ENCODE measurements at places on chromosomes 4 and X. TPM values are rescaled to one million over a fixed set of nuclear protein-coding genes. Genes with fewer than 3 reads are reported as not detected.

ZC4H2 gene
- 10.9 TPM for total RNA-seq

CLGN gene
- total RNA-seq: 0.15 TPM

AFP gene
- total RNA-seq: not detected

SAGE1 gene
- total RNA-seq: not detected

TEC gene
- 8.3 TPM for total RNA-seq

TMEM47 gene
- not detected for total RNA-seq

CWH43 gene
- total RNA-seq: not detected

PPP2R2C gene
- total RNA-seq: not detected

DNA sequence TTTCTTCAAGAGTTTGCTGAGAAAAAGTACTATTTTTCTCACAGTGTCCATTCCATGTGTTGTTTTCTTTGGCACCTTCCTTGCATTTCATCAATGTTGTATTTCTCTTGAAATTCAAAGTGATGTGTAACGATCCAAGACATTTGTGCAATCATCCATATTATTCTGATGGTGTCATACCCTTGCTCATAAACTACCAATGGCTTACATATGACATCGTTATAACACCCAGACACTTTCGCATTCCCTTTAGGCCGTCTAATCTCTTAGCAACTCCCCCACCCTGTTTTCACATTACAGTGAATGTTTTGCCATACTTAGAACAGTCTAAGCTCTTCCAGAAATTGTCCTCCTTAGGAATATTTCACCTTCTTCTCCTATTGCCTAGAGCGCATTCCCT lies 1779.0 kb downstream of the PCDH7 start:
- DNase-seq: no peak

DNA sequence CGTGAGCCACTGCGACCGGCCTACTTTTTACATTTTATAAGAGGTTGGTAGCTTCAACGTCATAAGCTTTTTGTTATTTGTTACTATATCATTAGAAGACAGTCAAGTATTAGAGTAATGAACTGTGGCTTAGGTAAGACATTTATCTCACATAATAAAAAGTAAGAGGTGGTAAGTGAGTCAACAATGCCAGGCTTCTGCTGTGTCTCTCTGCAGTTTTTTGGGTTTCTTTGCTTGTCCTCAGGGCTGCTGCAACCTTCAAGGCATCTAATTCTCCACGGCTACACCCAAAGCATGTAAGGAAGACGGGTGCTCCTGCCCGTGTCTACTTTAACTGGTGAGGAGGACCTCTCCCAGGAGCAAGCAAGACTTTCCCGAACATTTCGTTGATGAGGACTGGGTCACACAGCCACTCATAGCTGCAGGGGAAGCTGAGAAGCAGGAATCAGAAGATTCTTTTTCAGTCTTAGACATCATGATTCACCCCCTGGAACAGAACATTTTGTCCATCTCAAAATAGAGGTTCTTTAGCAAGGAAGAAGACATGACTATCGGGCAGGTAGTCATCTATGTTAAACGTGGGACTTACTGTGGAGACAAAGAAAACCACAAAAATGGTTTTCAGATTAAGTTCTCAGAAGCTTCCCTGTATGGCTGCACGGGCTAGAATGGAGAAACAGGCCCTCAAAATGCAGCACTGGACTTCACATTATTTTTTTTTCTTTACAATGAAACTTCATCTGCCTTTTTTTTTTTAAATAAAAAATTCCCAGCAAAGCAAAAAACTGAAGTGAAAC lies 13.0 kb upstream of the RHOH start:
- peak; percentile 65 for DNase-seq

DNA sequence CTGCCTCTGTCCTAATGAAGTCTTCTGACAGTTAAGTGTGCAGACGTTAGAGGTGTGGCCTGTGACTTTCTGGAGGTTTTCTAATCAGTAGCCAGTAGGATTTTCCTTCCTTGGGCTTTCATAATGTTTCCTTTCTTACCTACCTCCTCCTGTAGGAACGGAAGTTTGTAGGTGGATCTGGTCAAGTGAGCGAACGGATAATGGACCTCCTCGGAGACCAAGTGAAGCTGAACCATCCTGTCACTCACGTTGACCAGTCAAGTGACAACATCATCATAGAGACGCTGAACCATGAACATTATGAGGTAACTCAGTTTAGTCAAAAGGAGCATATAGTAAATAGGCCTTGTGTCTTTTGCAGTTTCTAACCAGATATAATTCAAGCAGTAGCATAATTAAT lies 75.0 kb downstream of the MAOA start:
- no peak for DNase-seq

DNA sequence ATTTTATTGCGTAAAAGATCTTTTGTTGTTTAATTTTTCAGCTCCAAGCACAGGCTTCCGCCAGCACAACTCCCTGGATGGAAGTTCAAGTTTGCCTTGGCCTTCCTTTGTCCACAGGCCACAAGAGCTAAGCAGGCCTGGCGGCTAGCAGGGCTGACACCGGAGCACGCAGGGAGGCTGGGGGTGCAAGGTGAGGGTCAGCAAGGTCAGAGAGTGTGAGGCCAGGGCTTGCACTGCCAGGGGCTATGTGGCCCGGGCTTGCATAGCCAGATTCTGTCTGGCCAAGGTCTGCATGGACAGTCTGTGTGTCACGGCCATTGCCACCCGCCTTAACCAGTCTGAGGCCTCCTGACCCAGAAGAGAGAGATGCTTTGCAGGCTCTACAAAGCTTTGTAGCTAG lies 123.9 kb downstream of the BCOR start:
- no peak for DNase-seq

GRCh38 chr4:188263321-188263720 lies 124.1 kb downstream of the TRIML1 start:
- no peak for DNase-seq

DNA sequence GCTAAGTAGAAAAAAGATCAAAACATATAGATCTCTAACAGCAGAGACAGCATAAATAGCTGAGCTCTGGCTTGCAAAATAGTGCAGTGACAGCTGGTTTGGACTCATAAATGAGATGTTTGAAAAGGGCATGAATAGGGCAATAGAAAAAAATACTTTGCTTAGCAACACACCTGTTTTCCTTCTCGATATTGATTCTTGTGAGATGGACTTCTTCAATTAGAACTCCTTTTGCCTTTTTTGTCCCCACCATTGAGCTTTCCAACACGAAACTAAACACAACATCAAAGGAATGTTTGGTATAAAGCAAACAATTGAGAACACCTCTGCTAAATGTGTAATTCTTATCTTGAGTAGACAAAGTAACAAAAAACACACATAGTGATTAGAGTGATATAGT lies 726.3 kb downstream of the RAPGEF2 start:
- no peak for DNase-seq

DNA sequence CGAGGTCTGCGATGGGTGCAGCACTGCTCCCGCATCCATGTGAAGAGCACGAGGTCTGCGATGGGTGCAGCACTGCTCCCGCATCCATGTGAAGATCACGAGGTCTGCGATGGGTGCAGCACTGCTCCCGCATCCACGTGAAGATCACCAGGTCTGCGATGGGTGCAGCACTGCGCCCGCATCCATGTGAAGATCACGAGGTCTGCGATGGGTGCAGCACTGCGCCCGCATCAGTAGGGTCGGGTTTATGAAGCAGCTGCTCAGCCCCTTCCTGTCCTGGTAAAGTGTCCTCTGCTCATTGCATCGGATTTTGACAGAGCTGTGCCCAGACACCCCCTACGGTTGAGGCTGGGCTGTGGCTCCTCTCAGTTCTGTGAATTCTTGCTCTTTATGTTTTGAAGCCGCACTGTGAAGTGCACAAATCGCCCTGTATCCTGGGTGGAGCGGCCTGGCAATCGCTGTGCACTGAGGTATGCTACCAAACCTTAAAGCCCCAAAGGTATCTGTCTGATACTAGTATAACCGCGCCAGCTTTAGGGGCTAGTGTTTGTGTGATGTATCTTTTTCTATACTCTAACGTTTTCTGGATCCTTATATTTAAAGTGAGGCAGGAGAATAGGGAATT lies 98.7 kb downstream of the CPZ start:
- DNase-seq: no peak

DNA sequence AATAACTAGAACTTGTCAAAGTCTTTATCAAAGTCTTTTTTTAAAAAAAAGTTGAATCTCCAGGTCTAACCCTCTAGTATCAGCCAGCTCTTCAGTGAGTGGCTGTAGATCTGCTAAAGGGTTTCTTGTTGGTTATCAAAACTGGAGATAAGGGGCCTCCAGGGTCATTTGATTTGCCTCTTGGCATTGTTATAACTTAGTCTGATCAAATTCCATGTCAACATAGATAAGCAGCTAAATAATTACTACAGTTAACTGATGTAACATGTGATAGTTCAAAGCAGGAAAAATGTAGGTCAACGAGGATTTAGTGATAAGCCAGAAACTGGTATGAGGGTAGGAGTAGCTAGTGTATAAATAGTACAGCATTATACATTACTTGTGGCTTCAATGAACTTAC lies 465.1 kb downstream of the PDHA2 start:
- no peak for DNase-seq

DNA sequence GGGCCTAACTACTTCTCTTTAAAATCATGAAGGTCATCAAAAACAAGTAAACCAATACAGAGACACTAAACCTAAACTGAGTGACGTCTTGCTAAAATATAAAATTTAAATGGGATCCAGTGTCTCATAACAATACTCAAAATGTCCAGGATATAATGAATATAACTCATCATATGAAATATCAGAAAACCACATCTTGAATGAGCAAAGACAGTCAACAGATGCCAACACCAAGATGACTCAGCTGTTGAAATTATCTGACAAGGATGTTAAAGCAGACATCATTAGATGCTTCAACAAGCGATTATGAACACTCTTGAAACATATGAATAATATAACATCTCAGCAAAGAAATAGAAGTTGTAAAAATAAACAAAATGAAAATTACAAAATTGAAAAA lies 8.3 kb downstream of the NAP1L2 start:
- DNase-seq: no peak

- DNase-seq: no peak
Observed at GRCh38 chr4:185810746-185811508, 1.1 kb downstream of the SORBS2 start.

DNA sequence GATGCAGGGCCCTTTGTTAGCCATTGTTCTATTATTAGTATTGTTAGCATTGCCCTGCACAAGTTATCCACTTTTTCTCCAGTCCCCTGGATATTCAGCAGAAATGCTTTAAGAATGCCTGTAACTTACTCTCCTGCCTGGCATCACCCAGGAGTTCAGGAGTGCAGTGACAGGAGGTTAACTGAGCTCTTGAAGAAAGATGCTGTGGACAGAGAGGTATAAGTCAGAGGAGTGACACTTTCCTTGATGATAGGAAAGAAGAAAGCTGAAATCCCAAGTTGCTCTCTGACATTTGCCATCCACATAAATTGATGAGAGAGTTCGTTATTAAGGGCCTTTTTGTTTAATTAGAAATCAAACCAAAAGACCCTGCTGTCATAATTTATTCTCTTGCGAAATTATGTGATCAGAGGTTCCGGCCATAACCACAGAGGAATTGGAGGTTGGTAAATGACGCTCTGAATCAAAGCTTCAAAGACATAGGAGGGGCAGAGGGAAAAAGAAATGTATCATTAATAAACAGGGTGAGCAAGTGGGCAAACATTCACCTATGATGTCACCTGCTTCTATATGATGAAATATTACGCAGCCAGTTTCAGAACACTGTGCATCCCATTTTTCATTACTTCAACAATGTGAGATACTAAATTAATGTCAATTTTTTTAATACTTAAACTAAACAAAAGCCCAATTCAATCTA lies 230.2 kb upstream of the JADE1 start:
- no peak for DNase-seq

- no peak for DNase-seq
Observed at GRCh38 chr4:74308215-74308614, at the start of gene EPGN. Gene EPGN (plus strand): TSS chr4:74308470. CDS start chr4:74308534, 64 bp downstream.

DNA sequence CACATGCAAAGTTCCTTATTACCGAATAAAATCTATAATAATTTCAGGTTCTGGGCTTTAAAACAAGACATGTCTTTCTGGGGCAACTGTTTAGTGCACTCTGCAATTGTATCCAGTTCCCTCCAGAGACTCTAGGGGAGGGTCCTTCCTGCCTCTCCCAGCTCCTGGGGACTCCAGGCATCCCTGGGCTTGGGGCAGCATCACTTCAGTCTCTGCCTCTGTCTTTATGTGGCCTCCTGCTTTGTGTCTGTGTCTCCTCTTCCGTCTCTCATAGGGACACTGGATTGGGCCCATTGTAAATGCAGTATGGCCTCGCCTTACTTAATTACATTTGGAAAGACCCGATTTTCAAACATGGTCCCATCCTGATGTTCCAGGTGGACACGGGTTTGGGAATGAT lies 10.9 kb upstream of the ASMTL start:
- DNase-seq: no peak

DNA sequence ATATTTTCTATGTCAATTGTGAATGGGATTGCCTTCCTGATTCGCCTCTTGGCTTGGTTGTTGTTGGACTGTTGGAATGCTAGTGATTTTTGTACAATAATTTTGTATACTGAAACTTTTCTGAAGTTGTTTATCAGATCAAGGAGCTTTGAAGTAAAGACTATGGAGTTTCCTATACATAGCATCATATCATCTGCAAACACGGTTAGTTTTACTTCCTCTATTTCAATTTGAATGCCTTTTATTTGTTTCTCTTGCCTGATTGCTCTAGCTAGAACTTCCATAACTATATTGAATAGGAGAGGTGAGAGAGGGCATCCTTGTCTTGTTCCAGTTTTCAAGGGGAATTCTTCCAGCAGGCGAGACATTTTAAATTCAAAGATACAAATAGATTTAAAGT lies 226.5 kb downstream of the FBXO8 start:
- no peak for DNase-seq

- DNase-seq: no peak
Observed at GRCh38 chr4:134627366-134627765, 425.8 kb upstream of the PABPC4L start.

GRCh38 chr4:2243681-2244380 lies 1.9 kb upstream of the HAUS3 start:
- peak; percentile 52 for DNase-seq

- no peak for DNase-seq
Observed at GRCh38 chr4:41598580-41598979, 60.6 kb downstream of the LIMCH1 start.

GRCh38 chr4:164955107-164955805 lies 22.2 kb downstream of the TRIM61 start:
- DNase-seq: no peak

DNA sequence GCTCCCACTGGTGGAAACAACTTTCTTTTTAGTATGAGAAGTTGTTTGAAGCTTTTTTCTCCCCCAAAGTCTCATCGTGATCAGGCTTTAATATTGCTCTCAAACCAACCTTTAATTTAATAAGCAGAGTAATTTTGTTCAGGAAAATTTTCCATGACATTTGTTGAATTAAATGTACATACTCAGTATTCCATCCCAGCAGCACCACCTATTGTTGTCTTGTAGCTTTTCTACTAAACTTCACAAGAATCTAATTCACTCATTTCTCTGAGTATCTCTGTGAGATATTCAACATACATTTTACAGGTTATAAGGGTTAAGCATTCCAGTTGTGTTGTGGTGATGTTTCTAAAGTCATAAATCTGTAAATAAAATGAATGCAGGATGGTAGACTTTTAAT lies 218.3 kb upstream of the HAND2 start:
- DNase-seq: no peak
